ENCODE measurements at places on chromosomes 12 and 14.

GRCh38 chr14:75501080-75501479, 21.2 kb upstream of the BATF start:
- no peaks in the 10 kb centered on the region for H3K36me3 ChIP-seq
- no peak for DNase-seq
- no peak overlapping the region for H3K27ac ChIP-seq
- no peak overlapping the region for H3K4me3 ChIP-seq

DNA sequence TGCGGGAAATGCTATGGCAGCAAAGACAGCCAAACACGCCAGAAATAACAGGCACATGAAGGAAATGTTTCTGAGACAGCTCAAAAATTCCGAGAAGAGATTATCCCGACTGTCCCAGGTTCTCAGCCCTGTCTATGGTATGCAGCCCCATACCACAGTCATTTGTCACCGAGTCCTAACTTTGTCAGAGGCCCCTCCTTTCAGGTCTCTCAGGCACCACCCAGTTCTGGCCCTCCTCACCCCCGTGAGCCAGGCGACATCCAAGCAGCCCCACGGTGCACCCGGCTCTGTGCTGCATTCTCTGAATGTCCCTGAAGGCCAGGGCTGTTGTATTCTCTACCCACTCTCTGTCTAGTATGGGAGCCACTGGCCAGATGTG, 24.0 kb downstream of the SSH1 start:
- H3K4me3 ChIP-seq = no peak overlapping the region
- H3K36me3 ChIP-seq = peaks cover 35% of the 10 kb centered on the region
- no peaks in the 10 kb centered on the region for H3K27me3 ChIP-seq
- H3K4me1 ChIP-seq = 0 out of 2 replicates have a peak, but pooled peaks cover under 1% of the 10 kb centered on the region
- H3K27ac ChIP-seq = no peak overlapping the region

DNA sequence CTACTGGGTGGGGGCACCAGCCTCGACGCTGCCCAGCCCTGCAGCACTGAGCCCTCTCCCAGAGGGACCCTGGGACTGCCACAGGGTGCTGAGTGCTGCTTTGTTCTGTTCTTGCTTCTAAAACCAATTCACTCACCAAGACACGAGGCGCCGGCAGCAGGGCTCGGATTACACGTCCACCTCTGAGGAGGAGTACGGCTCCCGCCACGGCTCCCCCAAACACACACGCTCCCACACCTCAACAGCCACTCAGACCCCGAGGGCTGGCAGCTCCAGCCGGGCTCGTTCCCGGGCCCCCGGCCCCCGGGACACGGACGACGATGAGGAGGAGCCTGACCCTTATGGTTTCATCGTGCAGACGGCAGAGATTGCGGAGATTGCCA, 24.3 kb downstream of the CEP170B start:
- no peak overlapping the region for H3K27ac ChIP-seq
- no peak overlapping the region for H3K4me3 ChIP-seq
- DNase-seq = no peak
- H3K4me1 ChIP-seq = no peaks in the 10 kb centered on the region

DNA sequence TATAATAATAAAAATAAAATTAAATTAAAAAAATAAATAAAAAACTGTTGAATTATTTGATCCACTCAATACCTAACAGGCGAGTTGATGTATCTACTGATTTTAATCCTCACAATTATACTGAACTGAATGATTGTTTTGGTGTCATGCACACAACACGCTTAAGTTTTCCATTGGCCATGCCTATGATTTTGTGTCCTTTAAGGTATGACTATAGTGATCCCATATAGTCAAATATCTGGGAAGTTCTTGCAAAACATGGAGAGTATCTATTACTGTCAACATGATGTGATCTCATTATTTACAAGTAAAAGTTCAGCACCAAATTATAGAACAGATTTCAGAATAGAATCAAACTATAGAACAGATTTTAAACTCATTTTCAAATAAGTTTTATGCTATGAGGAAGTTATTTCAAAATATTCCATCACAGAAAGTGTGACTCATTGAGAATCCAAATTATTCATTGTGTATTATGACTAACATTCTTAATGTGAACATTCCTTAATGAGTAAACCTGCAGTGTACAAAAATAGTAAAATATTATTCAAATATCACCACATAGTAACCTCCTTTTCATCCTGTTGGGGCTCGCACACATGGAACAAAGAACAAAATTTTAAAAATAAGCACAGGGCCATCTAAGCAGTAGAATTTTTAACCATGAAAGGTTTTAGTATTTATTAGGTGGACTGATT, 190.4 kb downstream of the SLC25A21 start:
- H3K36me3 ChIP-seq = no peaks in the 10 kb centered on the region
- no peak for DNase-seq
- H3K4me1 ChIP-seq = no peaks in the 10 kb centered on the region
- no peak overlapping the region for H3K4me3 ChIP-seq
- no peaks in the 10 kb centered on the region for H3K27me3 ChIP-seq

DNA sequence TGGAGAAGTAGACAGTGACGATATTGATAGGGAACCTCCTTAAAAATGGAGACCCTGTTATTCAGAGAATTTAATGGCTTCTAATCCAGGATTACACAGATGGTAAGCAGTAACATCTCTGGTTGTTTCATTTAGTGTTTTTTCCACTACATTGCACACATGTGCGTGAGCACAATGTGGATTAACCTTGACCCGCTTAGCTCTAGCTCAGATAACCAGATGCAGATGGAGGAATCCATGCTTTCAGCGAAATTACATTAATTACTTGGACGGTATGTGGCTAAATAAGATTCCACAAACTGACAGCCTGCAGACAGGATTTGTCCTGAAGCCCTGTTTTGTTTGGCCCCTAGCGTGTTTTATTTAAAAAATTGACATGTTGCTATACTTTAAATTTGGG, 378.4 kb downstream of the CCDC91 start:
- H3K27ac ChIP-seq = no peak overlapping the region
- H3K36me3 ChIP-seq = 0 out of 2 replicates have a peak, but pooled peaks cover 4% of the 10 kb centered on the region
- H3K4me1 ChIP-seq = no peaks in the 10 kb centered on the region
- H3K4me3 ChIP-seq = no peak overlapping the region
- no peak for DNase-seq

- no peaks in the 10 kb centered on the region for H3K36me3 ChIP-seq
- no peaks in the 10 kb centered on the region for H3K4me1 ChIP-seq
- no peaks in the 10 kb centered on the region for H3K27me3 ChIP-seq
- no peak overlapping the region for H3K27ac ChIP-seq
Measured at GRCh38 chr14:55535516-55536203, 44.3 kb upstream of the KTN1 start.

- no peaks in the 10 kb centered on the region for H3K27me3 ChIP-seq
- no peaks in the 10 kb centered on the region for H3K36me3 ChIP-seq
- H3K4me3 ChIP-seq = no peak overlapping the region
- H3K4me1 ChIP-seq = peaks cover 18% of the 10 kb centered on the region
Measured at GRCh38 chr14:55756557-55756956, 176.6 kb downstream of the KTN1 start.

DNA sequence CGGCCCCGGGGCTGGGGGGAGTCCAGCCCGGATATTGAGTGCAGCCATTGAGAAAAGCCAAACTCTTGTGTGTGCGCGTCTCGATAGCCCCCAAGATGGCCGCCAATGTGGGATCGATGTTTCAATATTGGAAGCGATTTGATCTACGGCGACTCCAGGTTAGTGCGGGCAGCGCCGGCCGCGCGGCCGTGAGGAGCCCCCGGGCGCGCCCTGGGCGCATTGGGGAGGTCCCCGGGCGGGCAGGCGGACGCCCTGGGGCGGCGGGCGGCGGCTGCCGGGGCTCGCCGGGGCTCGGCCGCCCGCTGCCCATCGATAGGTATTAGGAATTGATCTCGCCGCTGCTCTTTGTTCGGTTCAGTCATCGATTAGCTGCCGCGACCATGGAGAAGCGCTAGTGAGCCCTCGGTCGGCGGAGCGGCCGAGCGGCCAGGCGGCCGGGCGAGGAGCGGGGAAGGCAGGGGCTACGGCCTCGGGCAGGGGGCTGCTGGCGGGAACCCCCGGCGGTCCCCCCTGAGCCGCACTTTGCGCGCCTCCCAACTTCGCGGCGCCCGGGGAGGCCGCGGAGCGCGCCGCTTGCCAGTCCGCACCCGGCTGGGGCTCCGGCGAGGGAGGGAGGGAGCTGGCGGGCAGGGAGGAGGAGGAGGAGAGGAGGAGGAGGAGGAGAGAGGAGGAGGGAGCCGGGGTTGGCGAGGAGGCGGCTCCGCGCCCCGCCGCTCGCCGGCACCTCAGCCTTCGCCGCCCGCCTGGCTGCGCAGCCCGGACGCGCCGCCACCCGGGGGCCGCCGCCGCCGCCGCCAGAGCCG, 113.9 kb upstream of the MYL2 start:
- no peaks in the 10 kb centered on the region for H3K36me3 ChIP-seq
- peaks cover 7% of the 10 kb centered on the region for H3K27me3 ChIP-seq
- DNase-seq = no peak

DNA sequence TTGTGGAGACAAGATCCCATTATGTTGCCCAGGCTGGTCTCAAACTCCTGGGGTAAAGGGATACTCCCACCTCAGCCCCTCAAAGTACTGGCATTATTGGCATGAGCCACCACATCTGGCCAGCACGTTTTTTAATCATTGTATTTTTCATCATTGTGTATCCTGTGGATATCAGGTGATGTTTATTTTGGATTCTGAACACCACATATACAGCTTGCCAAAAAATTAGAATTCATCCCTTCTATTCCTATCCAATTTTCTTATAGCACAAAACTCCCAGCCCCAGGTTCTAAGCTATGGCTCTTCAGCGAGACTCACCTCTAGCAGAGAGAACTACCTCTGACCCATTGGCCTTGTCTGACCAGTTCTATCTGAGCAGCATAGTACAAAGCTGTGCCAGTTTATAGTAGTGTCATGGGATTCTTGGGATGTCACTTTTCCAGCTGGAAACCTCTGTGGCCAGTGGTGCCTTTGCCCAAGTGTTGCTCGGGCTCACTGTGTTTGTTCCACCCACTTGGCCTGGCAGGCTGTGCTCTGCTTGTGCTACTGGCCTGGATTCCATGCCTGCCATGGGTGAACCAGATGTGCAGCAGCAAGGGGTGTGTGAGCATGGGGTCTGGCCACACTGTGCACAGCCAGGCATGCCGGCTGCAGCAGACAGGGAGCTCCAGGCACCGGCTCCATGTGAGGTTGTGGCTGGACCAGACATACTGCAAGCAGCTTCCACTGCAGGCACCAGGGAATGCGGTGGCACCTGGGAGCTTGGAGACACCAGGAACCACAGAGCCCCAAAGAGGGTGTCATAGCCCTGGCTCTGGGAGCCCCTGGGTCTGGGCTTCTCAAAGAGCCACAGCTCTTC, 37.2 kb downstream of the TIMELESS start:
- no peak overlapping the region for H3K4me3 ChIP-seq
- no peaks in the 10 kb centered on the region for H3K27me3 ChIP-seq
- no peak overlapping the region for H3K27ac ChIP-seq
- H3K36me3 ChIP-seq = peaks cover 29% of the 10 kb centered on the region

GRCh38 chr14:70635971-70636595, 5.6 kb upstream of the TTC9 start:
- H3K4me1 ChIP-seq = peaks cover 5% of the 10 kb centered on the region
- no peak overlapping the region for H3K4me3 ChIP-seq
- no peak overlapping the region for H3K27ac ChIP-seq

GRCh38 chr14:106844608-106845285, 1318.4 kb downstream of the TMEM121 start:
- H3K4me3 ChIP-seq = peak overlapping the region; percentile 42

DNA sequence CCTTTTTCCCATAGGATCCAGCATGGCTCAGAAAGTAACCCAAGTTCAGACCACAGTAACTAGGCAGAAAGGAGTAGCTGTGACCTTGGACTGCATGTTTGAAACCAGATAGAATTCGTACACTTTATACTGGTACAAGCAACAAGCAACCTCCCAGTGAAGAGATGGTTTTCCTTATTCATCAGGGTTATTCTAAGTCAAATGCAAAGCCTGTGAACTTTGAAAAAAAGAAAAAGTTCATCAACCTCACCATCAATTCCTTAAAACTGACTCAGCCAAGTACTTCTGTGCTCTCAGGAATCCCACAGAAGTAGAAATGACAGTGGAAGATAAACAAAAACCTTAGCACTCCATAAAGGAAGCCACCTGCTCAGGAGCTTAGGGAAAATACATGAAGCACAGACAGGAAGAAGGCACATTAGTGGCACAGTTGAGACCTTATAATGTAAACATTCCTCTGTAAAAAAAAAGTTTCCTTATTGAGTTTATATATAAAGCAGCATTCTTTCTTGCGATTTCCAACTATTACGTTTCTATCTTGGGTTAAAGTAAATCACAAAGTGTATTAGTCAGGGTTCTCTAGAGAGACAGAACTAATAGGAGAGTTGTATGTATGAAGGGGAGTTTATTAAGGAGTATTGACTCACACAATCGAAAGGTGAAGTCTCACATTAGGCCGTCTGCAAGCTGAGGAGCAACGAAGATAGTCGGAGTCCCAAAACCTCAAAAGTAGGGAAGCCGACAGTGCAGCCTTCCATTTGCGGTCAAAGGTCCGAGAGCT, 398.4 kb downstream of the DAD1 start:
- no peak for DNase-seq
- peaks cover 18% of the 10 kb centered on the region for H3K4me1 ChIP-seq
- no peak overlapping the region for H3K4me3 ChIP-seq
- no peaks in the 10 kb centered on the region for H3K27me3 ChIP-seq

DNA sequence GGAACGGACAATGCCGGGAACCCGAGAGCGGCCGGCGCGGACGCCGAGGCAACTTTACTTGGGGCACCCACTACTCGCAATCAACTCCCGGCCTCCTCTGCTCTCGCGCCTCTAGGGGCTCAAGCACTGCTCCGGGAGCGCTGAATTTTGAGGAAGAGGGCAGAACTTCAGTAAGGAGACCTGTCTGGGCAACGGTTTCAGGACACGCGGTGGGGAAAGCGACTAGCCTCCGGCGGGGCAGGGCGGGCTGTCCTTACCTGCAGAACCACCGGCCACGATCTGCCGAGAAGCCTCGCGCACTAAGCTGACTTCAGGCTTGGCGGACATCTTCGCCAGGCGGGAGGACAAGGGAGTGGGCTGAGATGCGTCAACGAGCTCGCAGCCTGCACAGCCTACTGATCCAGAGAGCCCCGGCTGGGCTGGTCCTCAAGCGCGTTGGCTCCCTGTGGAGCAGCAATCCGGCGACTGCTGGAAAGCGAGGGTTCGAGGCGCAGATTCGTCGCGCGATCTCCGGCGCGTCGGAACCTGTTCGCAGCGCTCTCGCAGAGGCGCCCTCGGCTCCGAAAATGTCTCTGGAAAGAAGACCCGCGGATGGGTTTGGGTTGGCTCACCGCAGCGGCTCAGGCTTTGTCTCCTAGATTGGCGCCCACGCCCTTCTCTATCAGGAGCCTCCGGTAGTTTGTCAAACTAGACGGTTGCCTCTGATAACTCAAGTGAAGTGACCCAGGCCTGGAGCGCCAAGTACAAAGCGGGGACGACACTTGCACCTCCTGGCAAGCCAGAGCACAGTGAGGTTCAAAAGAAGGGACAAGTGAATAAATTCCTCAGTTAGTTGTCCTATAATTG, at the start of gene SLC25A21:
TSS of gene SLC25A21 (minus strand) at position 583 of the 846 bp plus-strand sequence.
- H3K4me1 ChIP-seq = no peaks in the 10 kb centered on the region
- no peaks in the 10 kb centered on the region for H3K27me3 ChIP-seq
- H3K36me3 ChIP-seq = no peaks in the 10 kb centered on the region
- H3K4me3 ChIP-seq = no peak within 1 kb of the TSS

- H3K27me3 ChIP-seq = peaks cover 5% of the 10 kb centered on the region
- H3K4me3 ChIP-seq = no peak overlapping the region
- H3K4me1 ChIP-seq = no peaks in the 10 kb centered on the region
- DNase-seq = no peak
- H3K36me3 ChIP-seq = no peaks in the 10 kb centered on the region
Measured at GRCh38 chr12:101942250-101942605, 64.8 kb downstream of the DRAM1 start.

Data from DND-41 (cell line).